ENCODE measurements at places on chromosomes 6 and 20. TPM values are rescaled to one million over a fixed set of nuclear protein-coding genes. Genes with fewer than 3 reads are reported as not detected.

- peaks cover 100% of the 10 kb centered on the region for H3K27me3 ChIP-seq
- peaks cover 25% of the 10 kb centered on the region for H3K4me1 ChIP-seq
- H3K36me3 ChIP-seq = no peaks in the 10 kb centered on the region
- no peak overlapping the region for H3K4me3 ChIP-seq
These were observed 5.0 kb upstream of the BHLHE23 start for GRCh38 chr20:63011798-63012197.

Gene TREM2
- total RNA-seq = 0.46 TPM

Gene ABHD12
- total RNA-seq = 29.4 TPM

Gene CNKSR3
- total RNA-seq = 36.1 TPM

- no peak overlapping the region for H3K27ac ChIP-seq
- H3K4me1 ChIP-seq = peaks cover 41% of the 10 kb centered on the region
- DNase-seq = no peak
- H3K4me3 ChIP-seq = no peak overlapping the region
These were observed 9.1 kb downstream of the TXLNB start for GRCh38 chr6:139282684-139283083.

- H3K36me3 ChIP-seq = no peaks in the 10 kb centered on the region
- H3K4me1 ChIP-seq = peaks cover 15% of the 10 kb centered on the region
- H3K27me3 ChIP-seq = no peaks in the 10 kb centered on the region
- DNase-seq = no peak
- no peak overlapping the region for H3K27ac ChIP-seq
These were observed 117.9 kb upstream of the ZNF217 start for GRCh38 chr20:53711333-53712211.

All from heart right ventricle (tissue), 16 donors.